Posterior cingulate gyrus (tissue), 11 donors: ENCODE measurements at places on chromosomes 6 and 20.

- peak; percentile 67 for DNase-seq
Observed at GRCh38 chr20:40962733-40963504, 65.7 kb upstream of the TOP1 start.

DNA sequence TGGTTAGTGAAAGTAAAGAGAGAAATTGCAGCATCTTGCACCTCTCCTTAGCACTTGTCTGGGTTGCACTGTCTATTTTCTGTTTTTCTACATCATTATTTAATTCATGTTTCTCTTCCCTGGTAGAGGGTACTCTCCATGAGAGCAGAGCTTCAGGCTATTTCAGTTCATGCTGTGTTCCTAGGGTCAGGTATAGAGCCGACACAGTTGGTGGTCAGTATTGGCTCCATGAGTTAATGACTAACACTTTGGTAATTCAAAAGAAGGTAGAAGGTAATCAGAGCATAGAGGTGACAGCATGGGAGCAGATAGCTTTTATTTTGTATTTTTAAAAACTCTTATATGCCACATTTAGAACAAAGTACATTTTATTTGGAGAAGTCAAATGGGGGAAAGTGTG lies 42.7 kb downstream of the RIMS1 start:
- DNase-seq, result no peak

- no peak for DNase-seq
Observed at GRCh38 chr20:21372016-21372415, 25.3 kb downstream of the NKX2-4 start.

DNA sequence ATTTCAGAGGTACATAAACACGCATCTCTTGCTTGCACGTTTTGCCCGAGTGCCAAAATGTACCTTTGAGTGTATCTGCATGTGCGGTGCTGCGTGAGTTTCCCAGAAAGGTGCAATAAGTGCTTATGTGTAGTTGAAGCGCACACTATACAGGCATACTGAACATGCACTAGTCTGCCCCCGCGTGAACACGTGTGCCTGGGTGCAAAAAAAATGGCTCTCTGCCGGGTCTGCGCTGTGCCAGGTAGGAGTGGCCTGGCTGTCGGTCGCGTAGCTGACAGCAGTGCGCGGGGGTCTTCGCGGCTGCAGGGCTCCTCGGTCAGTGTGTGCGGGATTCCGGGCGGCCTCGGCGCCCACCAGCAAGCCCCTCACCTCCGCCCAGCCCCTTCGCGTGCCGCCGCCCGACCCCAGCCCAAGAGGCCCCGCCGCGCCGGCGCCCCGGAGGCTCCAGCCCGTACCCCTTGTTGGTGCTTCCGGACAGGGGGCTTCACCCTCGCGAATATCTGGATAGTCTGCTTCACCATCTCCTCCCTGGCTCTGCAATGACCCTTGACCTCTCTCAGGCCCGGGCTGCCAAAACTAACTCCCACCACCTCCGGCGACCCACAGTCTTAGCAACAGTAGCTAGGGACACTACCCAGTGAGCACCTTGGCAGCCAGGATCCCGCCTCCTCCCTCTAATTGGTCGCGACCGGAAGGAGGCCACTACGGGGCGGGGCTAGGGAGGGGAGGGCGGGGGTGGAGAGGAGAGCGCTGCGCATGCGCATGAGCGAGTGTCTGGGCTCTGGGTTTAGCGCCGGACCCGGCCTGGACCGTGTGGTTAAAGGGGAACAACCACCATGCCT lies at the start of gene KIF6:
TSS of gene KIF6 (minus strand) at position 622 of the 845 bp plus-strand sequence. CDS start at position 524, 98 bp downstream.
- DNase-seq, result peak; percentile 90

GRCh38 chr20:63738687-63739129 lies 868 bp upstream of the SLC2A4RG start:
- peak; percentile 23 for DNase-seq

DNA sequence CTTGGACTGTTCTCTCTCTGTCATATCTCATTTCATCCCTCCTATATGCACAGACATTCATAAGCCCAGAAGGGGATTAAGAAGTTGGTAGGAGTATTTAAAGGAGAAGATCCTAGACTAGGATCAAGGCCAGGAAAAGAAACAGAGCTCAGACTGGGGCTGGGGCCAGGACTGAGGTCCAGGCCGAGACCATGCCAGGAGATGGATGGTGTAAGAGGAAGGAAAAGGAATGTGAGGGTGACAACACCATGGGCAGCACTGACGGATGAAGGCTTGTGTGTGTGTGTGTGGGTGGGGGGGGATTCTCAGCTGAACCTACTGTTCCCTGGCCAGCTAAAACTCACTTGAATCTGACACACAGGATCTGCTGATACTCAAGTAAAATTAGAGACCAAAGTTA lies 182.1 kb downstream of the KIF6 start:
- no peak for DNase-seq

GRCh38 chr6:147154454-147154853 lies 49.8 kb upstream of the STXBP5 start:
- DNase-seq, result no peak

- no peak for DNase-seq
Observed at GRCh38 chr20:15776770-15777466, 796.3 kb downstream of the KIF16B start.

DNA sequence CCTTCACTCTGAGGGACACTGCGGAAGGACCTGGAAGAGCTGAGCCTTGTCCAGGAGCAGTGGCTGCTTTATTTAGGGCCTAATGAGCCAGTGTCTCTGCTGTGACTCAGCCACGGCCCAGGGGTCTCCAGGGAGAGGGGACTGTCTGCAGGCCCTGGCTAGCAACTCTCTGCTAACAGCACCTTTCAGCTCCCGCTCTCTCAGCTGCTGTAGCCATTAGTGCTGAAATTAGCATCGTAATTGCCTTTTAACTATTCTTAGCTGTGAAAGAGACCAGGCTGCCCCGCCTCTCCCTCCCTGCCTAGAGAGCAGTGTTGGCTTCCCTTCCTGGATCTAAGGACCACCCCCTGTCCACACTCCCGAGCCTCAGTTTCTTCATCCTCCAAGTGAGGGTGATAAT lies 53.1 kb upstream of the SLC32A1 start:
- no peak for DNase-seq

- no peak for DNase-seq
Observed at GRCh38 chr6:112468359-112468758, 121.2 kb downstream of the RFPL4B start.

DNA sequence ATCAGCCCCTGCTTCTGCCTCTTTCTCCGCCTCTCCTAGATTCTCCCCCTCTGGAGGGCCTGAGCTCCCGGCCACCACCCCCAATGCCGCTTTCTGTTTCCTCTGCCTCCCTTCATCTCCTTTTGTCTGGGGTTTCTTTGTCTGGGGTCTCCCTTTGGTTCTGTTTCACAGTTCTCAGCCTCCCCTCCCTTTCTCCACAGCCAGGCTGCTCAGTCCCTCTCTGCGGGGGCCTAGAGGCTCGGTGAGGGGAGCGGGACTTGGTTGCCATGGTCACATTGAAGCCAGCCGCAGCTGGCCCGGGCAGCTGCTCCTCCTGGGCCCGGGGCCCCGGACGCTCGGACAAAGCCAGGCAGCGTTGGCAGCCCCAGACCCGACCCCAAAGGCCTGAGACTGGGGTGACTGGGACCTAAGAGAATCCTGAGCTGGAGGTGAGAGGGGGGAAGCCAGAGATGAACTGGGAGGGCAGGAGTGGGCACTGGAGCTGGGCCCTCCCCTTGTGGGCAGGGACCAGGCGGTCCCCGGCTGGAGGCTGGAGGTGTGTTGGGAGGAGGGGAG lies 3.5 kb upstream of the DDR1 start:
- peak; percentile 36 for DNase-seq

GRCh38 chr6:5514353-5514752 lies 253.0 kb downstream of the FARS2 start:
- no peak for DNase-seq

DNA sequence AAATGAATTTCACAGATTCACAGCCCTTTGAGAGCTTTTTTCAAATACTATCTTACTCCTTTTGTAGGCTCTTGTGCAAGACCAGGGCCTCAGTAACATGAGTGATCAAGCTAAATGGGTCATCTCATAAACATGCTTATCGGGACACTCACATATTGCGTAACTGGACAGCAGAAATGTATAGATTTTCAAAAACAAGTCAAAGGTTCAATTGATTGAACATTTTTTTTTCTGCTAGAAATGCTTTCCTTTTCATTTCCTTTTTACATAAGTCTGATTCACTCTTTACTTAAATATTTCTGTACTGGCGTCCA lies 8.7 kb upstream of the SALL4 start:
- DNase-seq, result no peak

DNA sequence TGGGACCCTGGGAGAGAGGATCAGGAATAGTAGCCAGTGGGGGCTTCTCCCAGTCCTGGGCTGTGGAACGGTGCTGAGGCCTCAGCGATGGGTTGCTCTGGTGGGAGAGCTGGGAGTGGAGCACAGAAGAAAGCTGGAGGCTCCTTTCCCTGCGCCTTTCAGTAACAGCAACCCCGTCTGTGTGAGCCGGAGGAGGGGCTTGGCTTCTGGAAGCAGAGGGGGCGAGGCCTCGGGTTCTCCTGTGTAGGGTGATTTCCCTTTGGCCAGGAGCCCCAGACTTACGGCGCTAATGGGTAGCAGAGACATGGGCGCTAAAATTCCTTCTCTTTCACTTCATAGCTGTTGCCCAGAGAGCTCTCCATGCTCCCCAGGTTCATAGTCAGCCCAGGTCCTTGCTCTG lies 55.0 kb downstream of the DAAM2 start:
- DNase-seq, result no peak

GRCh38 chr6:93749930-93750329 lies 330.6 kb upstream of the EPHA7 start:
- no peak for DNase-seq

DNA sequence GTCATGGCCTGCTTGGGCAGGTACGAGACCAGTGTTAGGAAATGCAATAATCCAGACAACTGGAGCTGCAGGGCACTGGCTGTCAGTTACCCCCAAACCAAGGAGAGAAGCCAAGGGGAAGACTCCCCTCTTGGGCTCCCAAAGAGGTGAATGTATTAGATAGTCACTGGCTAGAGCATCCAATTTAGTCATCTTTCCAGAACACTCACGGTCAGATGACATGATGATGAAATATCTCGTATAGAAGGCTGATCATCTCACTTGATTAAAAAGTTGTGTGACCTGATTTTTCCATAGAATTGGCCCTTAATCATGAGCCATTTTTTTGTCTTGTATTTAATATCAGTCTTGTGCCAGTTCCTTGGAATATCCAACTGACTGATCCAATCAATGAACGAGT lies 40.7 kb downstream of the SLC22A3 start:
- no peak for DNase-seq

GRCh38 chr6:147016440-147016839 lies 187.8 kb upstream of the STXBP5 start:
- DNase-seq, result no peak

- no peak for DNase-seq
Observed at GRCh38 chr6:169627736-169628607, 73.9 kb downstream of the WDR27 start.

DNA sequence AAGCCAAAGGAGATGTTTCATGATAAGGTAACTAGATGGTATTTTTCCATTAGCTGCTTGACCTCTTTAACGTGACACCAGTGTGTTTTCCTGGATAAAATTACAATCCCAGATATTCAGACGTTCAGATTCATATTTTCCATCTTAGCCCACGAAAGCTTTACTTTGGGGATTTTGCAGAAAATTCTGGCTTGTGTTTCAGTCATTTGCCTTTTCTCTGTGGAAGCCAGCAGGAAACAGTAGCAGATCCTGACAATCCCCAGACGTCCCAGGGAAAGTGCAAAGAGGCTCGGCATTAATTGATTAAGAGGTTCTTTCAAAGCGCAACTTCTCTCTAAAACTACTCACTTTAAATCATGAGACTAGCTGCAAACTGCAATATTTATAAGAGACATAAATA lies 243.6 kb downstream of the UST start:
- no peak for DNase-seq

DNA sequence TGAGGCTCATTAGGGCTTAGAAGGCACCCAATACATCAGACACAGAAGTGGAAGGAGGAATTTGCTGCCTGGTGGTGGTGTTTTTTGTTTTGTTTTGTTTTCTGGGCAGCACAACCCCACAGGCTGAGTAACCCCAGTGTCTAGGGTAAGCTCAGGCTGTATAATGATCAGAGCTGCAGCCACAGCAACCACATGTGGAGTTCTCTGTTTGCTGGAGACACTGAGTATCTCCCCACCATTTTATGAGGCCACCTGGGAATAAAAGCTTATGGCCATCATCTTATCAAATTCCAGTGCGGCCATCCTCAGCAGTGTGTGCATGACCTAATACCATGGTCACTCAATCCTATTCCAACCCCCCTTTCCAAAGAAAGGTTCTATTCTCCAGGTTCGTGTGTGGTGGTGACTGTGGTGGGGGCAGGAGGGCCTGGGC lies 3.4 kb upstream of the DLL1 start:
- DNase-seq, result no peak

DNA sequence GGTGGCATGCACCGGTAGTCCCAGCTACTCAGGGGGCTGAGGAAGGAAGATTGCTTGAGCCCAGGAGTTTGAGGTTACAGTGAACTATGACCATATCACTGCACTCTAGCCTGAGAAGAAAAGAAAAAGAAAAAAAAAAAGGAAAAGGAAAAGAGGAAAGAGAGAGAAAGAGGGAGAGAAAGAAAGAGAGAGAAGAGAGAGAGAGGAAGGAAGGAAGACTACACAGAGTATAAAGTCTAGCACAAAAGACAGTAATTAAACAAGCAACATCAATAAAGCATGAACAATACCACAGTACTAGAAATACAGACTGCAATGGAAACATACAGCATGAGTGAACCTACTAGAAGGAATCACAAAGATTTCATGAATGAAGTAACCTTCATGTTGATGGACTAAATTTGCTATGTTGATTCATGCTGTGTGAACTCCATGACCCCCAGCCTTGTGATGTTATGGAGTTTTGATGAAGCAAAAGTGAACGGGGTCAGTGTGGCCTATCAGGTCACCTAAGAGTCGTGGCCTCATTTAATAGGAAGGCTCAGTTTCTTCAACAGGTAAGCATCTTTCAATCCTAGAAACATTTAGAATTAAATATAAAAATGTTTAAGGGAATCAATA lies 57.6 kb downstream of the NUDT3 start:
- no peak for DNase-seq

DNA sequence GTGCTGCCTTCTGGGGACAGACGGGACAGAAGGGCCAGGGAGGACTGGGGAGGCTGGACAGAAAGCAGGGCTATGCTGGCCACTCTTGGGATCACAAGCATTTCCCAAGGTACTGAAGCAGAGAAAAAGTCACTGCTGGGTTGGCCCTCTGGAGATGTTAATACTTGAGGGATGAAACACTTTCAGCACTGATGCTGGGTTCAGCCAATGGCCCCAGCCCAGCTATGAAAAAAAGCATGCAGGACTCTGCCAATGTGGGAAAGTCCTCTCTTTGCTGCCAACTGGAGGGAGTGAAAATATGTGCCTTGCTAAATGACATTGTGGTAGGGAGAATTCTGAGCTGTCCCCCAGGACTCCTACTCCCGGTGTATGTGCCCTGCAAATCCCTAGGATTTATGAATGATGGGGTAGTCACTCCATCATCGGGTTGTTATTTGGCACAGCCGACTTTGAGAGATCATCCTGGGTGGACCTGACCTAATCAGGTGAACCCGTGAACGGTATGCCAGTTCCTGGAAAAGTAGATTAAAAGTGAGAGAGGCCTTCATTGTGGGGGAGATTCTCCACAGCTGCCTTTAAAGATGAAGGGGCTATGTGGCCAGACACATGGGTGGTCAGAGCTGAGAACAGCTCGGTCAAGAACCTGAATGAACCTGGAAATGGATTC lies 119.9 kb upstream of the TRAF3IP2 start:
- DNase-seq, result no peak

- DNase-seq, result peak; percentile 45
Observed at GRCh38 chr20:48691523-48691922, 136.3 kb downstream of the PREX1 start.

GRCh38 chr6:46097366-46097765 lies 32.4 kb upstream of the ENPP4 start:
- no peak for DNase-seq
